ENCODE measurements at places on chromosomes 11 and 22.

DNA sequence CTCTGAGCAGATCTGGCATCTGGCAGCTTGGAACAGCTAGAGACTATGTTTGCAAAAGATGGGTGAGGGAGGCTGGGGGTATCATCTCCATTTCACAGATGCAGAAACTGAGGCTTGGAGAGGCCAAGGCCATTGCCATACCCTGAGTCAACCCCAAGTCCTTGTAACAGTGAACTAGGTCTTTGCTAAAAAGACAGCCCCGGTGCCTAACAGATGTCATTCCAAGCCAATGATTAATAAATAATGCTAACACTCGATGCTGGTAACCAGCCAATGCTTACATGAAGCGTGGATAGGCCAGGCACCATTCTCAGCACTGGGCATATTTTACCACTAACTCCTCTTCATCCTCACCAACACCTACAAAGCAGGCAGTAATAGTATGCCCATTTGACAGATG lies 164.0 kb downstream of the MN1 start:
- DNase-seq: no peak

GRCh38 chr11:47178737-47179654 lies 2.3 kb upstream of the ARFGAP2 start:
- DNase-seq: no peak

- DNase-seq: no peak
Measured at GRCh38 chr11:112554586-112554985, 293.9 kb upstream of the PLET1 start.

DNA sequence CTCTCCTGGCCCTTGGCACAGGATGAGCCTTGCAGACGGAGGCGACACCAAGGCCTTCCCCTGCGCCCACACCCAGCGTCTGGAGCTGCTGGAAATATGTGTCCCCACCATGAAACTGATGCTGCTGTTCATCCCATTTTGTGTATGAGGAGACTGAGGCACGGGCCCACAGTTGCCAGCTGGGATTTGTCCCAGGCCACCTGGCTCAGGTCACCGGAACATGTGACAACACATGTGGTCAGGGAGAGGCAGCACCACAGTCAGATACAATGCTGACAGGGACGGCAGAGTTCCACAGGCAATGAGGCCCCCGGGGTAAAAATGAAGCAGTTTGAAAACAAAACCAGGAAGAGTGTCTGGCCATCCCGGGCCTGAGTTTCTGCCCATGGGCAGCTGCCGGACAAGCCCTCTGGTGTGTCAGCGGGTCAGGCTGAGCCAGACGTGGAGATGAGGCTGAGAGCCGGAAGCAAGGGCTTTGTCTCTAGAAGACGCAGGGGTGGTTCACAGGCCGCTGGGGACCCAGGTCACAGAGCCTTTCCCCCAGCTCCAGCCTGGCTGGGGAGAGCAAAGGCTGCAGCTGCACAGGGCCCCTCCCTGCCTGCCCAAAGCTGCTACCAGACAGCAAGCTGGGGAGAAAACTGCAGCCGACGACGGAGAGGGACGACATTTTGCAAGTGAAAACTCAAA lies 80.7 kb downstream of the CDKN1C start:
- DNase-seq: no peak

DNA sequence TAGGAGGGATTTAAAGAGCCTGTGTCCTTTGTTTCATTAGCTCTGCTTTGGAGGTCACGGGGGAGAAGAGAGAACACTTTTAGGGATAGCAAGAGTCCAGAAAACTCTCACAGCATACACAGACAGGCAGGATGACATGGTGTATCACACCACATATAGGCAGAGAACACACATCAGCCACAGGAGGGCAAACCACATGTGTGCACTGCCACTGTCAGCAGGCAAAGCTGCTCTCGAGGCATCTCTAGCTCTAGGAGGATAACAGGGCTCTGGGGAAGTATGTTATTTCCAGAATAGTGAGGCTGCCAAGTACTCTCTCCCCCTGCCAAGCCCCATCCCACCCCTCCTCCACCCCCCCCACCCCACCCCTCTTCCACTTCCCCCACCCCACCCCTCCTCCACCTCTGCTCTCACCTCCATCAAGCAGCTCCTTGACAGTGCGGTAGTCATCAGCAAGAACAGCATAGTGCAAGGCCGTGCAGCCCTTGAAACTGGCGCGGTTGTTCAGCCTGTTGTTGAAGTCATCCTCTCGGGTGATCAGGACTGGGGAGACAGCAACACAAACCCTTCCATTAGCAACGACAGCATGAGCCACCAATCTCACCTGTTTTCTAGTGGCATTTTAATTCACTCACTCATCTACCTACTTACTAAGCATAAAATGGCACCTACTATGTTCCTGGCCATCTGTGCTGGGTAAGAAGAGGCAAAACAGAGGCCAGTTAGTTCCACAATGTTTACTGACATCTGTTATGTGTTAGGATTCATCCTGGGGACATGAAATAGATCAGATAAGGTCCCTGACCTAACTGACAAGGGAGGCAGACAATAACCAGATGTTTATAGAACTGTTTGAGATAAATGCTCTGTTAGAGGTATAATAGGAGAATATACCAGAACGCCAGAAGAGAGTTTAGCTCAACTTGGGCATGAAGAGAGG lies 75.6 kb downstream of the CLPB start:
- DNase-seq: no peak

All from CD4-positive, alpha-beta T cell treated with Interleukin-2 at 100 ng/mL for 4 hours (primary cell).